ENCODE measurements at places on chromosomes 5 and 9. TPM values are rescaled to one million over a fixed set of nuclear protein-coding genes. Genes with fewer than 3 reads are reported as not detected.
A peak's percentile ranks its signal among the peaks of the same experiment; 100 is the strongest.

- DNase-seq, result no peak
These were observed 788 bp downstream of the ZNF346 start for GRCh38 chr5:177023303-177023664.

- no peak for DNase-seq
These were observed 166.4 kb upstream of the MVB12B start for GRCh38 chr9:126160067-126160853.

DNA sequence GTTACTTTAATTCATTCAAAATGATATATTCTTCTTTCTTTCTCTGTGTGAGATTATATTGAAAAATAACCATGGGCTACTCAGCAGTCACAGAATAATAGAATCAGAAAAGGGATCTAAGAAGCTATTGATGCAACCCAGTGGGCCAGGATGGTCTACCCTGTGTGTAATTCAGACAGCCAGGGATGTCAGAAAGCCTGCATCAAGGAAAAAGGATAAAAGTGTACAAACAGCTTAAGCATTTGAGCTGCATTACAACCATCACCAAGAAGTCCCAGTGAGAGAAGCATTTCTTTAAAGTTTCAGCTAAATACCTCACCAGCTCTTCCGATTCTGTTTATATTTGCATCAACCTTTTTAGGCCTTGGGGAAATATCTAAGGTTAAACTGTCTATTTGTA is 37.8 kb upstream of the PPP3R2 start:
- DNase-seq, result no peak

DNA sequence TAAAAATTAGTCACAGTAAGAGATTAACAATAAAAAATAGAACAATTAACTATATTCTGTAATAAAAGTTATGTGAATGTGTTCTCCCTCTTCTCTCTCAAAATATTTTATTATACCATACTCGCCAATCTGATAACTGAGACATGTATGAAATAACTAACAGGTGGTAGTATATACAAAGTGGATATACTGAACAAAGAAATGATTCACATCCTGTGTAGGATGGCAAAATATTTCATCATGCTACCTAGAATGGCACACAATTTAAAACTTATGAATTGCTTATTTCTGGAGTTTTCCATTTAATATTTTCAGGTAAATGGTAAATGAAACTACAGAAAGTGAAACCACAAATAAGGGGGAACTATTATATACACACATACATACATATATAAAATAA is 152.5 kb downstream of the RNF180 start:
- no peak for DNase-seq

The WASHC1 gene
- 20.6 TPM for total RNA-seq

DNA sequence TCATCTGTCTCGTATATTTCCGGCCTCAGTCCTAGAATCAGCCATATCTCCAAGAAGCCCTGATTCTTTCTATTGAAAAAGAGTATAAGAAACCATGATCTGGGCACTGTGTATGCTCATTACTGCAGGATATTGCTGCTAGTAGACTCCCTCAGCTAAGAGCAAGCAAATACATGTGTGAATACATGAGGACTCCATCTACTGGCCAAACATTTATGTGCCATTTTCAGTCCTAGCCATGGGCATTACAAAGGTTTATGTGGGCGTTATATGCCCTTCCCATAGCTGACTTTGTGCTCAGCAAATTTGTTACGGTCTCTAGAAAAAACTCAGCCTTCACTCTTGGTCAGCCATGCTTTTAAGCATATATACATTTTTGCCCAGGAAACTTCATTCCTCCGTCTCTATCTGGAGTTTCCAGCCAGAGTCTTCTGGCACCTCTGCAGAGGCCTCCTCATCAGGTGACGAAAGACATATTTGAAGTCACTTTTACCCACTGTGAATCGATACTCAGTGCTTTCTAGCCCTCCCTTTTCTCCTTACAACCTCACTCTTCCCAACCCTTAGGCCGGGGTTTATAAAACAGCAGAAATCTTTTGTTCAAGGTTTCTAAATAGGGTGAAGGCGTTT is 1495.6 kb upstream of the CDH6 start:
- DNase-seq, result no peak

DNA sequence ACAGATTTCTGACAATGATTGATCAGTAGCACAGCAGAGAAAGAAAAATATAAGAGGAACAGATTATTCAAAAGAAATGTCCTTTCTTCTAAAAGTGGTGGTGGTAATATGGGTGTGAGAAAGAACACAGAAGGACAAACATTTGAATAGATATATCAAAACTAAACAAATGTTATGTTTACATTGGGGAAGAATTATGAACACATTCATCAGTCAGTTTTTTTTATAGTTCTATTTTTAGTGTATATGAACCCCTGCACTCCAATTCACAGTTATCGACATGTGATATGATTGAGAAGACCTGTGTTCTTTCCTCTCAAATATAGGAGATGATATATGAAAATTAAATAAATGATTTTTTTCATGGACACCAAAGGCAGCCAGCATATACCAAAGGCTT is 128.6 kb downstream of the NNT start:
- no peak for DNase-seq

GRCh38 chr5:75361310-75361709 is 24.3 kb downstream of the HMGCR start:
- DNase-seq, result no peak

DNA sequence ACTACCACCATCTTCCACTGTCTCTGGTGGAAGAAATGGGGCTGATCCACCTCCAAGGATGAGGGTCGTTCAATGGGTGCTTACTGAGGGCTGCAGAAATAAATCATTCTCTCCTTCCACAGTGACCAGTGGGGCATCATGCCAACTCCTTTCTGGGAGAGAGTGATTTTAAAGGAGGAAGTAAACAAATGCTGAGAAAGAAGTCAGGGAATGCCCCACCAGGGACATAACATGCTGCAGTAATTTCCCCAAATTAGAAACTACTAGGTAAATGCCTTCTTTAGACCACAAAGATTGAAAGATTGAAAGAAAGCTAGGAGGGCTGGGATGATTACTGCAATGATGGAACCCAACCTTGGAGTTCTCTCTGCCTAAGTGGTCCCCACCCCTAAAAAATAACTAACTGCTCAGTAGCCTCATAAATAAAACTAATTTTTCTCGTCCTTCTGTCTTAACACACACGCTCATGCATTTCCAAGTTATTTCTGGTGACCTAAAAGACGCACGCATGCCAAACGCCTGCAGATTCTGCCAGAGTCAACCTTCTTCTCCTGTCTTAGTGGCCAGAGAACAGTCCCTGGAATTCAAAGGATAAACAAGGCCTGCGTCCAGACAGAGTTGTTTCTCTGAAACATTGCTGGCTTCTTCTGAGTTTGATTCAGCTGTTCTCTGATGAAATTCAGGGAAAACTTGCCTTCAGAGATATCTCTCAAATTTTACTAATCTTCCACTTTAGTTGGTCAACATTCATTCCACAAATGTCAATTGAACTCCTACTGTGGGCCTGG is 250.0 kb downstream of the NR3C1 start:
- no peak for DNase-seq

The CCT5 gene
- 419 TPM for total RNA-seq

DNA sequence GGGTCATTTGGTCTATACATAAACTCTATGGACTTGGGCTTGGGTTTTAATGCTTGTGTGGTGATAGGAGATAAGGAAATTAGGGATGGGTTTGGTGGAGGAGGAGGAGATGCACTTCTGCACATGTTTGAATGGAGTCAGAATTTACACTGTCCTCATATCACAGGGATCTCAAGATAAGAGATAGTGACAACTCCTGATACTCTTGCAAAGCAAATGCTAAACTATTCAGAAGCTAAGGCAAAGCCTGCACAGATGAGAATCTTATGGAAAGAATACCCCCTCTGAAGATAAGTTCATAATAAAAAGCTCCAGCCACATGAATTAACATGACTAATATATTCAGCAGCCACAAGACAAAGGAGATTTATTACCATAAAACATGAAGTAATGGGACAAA is 90.2 kb downstream of the XRCC4 start:
- DNase-seq, result no peak

The RBM27 gene
- total RNA-seq, result 14.8 TPM

The WWC1 gene
- 1.7 TPM for total RNA-seq

- DNase-seq, result no peak
These were observed 1.5 kb downstream of the CDC42SE2 start for GRCh38 chr5:131265311-131265803.

DNA sequence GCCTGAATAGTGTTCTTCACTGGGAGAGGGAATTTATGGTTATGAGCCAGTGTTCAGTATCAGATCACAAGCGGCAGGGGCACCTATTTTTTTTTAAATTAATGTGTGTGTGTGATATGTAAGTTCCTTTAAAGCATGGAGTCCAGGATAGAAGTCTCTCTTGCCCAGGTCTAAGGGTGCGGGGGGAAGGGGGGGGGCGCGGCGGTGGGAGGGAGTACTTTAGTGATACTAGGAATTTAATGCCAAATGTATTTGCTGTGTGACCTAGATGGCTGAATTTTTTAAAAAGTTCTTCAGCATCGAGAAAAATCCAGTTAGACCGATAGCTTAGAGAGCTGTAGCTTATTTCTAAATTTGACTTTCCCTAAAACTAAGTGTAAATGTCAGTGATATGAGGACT is 1.5 kb upstream of the FCHO2 start:
- no peak for DNase-seq

GRCh38 chr9:135580664-135581380 is 19.3 kb downstream of the PAEP start:
- DNase-seq, result no peak

The GRAMD2B gene
- total RNA-seq, result 10.8 TPM

DNA sequence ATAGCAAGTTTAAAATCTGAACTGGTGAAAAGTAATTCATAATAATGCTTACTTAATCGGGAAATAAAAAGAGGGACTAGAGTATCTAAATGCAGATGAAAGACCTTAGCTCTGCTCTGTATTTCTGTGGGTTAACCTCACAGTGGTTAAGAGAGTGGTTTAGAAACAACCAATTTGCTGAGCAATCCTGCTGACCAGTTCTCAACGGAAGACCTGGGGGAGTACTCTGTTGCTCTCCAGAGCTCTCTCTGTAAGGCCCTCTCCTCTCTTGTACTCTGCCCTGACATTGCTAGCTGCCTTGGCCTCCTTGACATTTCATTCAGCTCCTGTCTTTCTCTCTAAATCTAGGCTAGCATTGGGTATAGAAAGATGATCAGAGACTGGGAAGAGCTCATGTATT is 1186.6 kb upstream of the SEMA6A start:
- no peak for DNase-seq

- peak; percentile 55 for DNase-seq
These were observed 564 bp downstream of the SLC25A25 start for GRCh38 chr9:128068386-128069205.

DNA sequence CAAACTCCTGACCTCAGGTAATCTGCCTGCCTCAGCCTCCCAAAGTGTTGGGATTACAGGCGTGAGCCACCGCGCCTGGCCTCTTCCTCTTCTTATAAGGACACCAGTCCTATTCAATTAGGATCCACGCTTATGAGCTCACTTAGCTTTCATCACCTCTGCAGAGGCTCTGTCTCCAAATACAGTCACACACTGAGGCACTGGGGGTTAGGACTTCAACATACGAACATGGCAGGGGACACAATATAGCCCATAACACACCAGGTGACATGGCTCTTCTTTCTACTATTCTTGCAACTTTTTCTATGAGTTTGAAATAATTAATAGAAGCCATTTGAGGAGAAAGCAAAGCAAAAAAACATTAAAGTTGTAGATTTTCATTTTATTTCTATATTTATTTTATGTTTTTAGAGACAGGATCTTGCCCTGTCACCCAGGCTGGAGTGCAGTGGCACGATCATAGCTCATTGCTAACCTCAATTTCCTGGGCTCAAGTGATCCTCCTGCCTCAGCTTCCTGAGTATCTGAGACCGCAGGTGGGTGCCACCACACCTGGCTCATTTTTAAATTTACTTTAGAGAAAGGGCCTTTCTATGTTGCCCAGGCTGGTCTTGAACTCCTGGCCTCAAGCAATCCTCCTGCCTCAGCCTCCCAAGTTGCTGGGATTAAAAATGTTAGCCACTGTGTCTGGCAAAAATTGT is 6.0 kb upstream of the PRRT1B start:
- DNase-seq, result peak; percentile 28

DNA sequence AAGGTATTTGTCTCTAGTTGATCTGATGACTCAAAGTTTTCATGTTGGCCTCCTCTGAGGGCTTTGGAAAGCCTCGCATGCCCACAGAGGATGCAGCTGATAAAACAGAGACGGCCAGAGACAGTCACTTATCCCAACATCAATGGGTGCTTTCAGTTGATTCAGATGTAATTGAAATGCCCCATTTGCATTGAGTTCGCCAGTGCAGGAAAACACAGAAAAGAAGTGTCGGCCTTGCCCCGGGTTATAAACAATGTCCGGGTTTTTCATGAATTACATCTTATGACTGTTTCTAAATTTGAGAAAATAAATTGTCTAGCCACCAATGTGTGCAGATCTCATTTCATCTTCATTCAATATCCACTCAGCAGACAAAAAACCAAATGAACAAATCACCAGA is 42.2 kb upstream of the ICE1 start:
- DNase-seq, result no peak

The AGXT2 gene
- not detected for total RNA-seq

GRCh38 chr5:40570408-40571129 is 109.1 kb upstream of the PTGER4 start:
- no peak for DNase-seq

GRCh38 chr5:66892716-66893115 is 296.5 kb downstream of the MAST4 start:
- DNase-seq, result no peak

GRCh38 chr5:40277161-40277906 is 402.4 kb upstream of the PTGER4 start:
- peak; percentile 67 for DNase-seq

The ZNF346 gene
- 13.4 TPM for total RNA-seq

The SPATA31A3 gene
- not detected for total RNA-seq

The LMX1B gene
- not detected for total RNA-seq

The ARPC5L gene
- 116 TPM for total RNA-seq

DNA sequence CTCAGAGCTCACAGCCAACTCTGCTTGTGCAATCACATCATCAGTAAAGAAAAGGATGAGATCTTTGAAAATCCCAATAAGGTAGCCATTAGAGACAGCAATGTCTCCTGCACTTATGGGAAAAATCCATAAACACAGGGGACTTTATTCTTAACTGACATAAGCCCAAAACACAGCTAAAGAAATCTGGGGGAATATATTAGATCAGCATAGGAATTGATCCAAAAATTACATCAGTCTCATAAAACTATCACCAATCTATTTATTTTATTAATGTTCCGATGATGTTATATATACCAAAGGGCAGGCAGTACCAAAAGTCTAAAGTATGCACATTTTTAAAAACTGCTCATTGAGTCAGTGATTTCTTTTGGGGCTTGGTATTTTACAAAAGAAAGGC is 6.9 kb downstream of the MRPS27 start:
- no peak for DNase-seq

GRCh38 chr5:175829813-175830585 is 41.4 kb upstream of the CPLX2 start:
- no peak for DNase-seq

DNA sequence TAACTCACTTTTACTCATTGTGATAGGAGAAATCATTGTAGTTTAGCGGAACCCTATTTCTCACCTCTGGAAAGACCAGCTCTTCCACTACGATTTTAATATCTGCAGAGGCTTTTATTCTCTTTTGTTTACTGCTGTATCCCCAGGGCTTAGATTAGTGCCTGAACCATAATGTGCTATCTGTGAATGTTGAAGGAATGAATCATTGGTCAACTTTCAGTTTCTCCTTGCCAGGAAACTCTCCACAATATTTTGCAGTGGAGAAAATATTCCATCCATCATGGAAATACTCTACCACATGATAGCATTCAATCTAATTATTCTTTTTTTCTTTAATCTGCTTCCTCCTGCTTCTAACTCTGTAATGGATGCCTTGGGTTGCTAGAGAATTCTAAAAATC is 263.5 kb upstream of the PTPRD start:
- no peak for DNase-seq
